Femur (tissue), 1 donor: ENCODE measurements at places on chromosomes 7 and 10.

GRCh38 chr10:98340261-98340939, 72.4 kb upstream of the LOXL4 start:
- no peak for DNase-seq

DNA sequence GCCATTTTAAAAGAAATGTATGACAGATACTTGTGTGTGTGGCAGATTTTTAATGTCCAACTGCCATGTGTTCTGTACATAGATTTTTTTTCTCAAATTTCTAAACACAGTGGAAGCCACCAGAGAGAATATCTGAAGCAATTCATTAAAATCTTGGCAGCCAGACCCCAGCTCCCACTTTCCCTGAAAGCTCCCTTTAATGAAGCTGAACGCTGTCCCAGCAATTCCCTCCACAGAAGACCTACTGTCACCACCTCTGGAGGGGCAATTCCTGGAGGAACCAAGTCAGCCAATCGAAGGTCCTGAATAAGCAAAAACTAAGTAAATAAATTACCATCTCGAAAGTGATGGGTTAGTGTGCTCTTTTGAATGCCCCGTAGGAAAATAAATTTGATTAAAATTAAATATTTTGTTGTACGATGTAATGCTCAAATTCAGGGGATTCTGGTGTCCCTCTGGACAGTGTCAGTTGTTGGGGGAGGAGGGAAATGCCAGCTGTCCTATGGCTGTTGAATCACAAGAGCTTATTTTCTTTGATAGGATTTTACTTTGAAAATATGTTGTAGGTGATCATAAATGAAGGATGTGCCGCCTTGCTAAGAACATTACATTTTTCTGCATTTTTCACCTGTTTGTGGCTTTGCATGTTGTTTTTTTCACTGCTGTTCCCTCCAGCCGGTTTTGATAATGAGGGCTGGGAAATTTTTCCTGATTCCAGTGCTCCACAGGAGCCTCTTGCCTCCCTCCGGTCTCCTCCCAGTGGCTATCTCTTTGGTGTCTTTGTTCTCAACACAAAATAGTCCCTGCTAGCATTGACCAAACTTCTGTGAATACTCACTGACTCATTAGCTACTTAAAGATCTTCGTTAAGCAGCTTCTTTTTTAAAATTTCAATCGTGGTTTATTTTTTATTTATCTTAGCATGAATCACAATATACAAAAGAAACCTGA, 9.2 kb upstream of the GSAP start:
- no peak for DNase-seq

DNA sequence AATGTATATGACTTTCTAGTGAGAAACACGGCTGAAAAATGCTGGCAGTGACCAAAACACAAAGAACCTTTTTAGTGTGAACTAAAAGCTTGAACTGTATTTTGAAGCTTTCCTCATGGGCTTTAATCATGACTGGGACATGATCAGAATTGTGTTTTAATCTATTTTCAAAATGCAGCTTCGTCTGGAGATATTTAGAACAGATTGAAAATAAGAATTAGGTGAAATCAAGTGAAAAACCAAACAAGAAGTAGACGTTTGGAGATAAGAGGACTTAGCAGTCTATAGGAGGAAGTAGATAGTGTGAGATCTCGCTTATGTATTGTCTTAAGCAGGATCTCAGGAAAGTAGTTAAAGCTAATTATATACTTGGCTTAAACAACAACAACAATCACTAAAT, 865.4 kb upstream of the MBL2 start:
- no peak for DNase-seq

GRCh38 chr10:74151879-74152722, 1.1 kb downstream of the ADK start:
- DNase-seq = no peak

GRCh38 chr10:93074147-93074596, 479 bp downstream of the CYP26A1 start:
- DNase-seq = no peak

GRCh38 chr7:98826811-98827231, 43.0 kb downstream of the TMEM130 start:
- peak; percentile 77 for DNase-seq

- no peak for DNase-seq
Observed at GRCh38 chr10:67086327-67087134, 160.7 kb downstream of the LRRTM3 start.

GRCh38 chr7:12490107-12490688, 80.3 kb upstream of the SCIN start:
- DNase-seq = no peak

GRCh38 chr7:116539879-116540278, 15.0 kb downstream of the CAV1 start:
- DNase-seq = no peak

- DNase-seq = no peak
Observed at GRCh38 chr7:105594034-105594433, 12.7 kb upstream of the EFCAB10 start.
